Tibial nerve (tissue), 4 donors: ENCODE measurements at places on chromosomes 6 and 20. TPM values are rescaled to one million over a fixed set of nuclear protein-coding genes. Genes with fewer than 3 reads are reported as not detected.

The CST9 gene
- not detected for total RNA-seq

- DNase-seq: no peak
These were observed 126.4 kb downstream of the MAP3K4 start for GRCh38 chr6:161117942-161118341.

- no peak for DNase-seq
These were observed 65.0 kb upstream of the SIRPG start for GRCh38 chr20:1722513-1723050.

DNA sequence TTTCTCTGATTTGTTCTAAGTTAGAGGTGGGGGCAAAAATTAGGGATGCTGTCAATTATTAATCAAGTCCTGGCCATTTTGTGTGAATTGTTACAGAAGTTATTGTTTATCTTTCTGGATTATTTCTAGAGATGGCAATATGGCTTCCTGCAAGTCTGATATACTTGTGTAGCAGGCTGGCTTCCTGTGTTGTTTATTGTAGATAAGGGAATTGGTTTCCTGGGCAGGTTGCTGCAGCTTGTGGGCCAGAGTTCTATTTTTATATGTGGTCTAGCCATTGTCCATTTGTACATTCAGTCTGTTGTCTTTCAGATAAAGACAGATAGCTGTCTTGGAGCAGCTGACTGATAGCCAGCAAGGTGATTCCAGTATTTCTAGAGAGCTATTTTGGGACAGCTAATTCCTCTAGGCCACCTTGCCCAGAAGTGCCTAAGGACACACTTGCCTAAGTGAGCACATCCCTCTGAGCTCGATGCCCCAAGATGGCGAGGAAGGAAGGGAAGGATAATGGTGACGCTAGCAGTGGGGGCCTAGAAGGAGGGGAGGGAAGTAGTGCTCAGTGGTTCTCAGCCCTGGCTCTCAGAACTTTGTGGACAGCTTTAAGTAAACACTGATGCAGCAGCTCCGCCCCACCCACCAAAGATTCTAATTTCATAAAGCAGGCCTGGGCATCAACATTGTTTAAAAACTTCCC lies 25.5 kb downstream of the DDO start:
- no peak for DNase-seq

DNA sequence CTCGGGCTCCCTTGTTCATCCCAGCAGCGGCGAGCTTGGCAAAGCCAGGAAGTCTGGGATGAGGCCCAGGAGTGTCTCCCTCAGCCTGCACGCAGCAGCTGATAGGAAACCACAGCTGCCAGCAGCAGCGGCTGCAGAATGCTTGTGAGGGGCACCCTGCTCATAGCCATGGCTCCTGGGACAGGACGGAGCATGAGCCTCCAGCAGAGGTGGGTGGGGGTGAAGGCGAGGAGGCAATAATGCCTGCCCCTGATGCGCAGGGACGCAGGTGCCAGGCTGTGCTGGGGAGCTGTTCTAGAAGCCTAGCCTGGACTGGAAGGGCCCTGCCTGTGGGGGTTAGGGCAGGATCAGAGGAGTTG lies 157.9 kb downstream of the CD83 start:
- DNase-seq: no peak

The ADGRF5 gene
- 17.6 TPM for total RNA-seq

GRCh38 chr20:4997222-4997621 lies 4.1 kb downstream of the SLC23A2 start:
- no peak for DNase-seq

DNA sequence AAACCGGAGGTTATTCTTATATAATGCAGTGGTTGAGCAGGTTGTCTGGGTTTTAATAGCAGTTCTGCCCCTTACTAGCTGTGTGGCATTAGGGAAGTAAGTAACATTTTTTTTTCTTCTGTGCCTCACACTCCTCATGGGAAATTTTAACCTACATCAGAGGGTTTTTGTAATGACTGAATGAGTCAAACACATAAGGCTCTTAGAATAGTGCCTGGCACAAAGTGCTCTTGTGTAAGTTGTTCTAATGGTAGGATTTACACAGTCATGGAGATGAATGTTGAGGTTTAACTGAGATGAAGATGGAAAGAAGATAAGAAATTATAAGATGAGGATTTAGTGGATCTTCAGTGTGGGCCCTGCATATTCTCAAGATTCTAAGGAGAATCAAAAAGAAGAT lies 68.4 kb upstream of the PHIP start:
- no peak for DNase-seq

GRCh38 chr6:48389146-48390043 lies 278.4 kb upstream of the PTCHD4 start:
- no peak for DNase-seq

DNA sequence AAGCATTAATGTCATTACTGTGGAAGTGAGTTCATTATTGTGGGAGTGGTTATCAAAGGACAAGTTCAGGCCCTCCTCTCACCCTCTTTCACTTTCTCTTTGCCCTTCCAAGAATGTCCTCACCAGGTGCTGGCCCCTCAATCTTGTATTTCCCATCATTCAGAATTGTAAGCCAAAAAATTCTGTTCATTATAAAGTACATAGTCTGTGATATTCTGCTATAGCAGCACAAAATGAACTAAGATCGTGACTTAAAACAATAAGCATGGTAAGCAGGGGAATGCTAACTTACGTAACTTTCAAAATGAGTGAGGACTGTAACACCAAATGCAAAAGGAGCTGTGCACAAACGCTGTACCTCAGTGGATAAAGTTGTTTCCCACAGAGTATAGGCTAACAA lies 515.7 kb upstream of the BTBD3 start:
- DNase-seq: no peak

GRCh38 chr6:14787677-14788076 lies 458.2 kb upstream of the JARID2 start:
- no peak for DNase-seq

- no peak for DNase-seq
These were observed 144.8 kb downstream of the TBC1D7 start for GRCh38 chr6:13183415-13184088.

GRCh38 chr6:89975991-89976693 lies 81.9 kb downstream of the GJA10 start:
- DNase-seq: no peak

DNA sequence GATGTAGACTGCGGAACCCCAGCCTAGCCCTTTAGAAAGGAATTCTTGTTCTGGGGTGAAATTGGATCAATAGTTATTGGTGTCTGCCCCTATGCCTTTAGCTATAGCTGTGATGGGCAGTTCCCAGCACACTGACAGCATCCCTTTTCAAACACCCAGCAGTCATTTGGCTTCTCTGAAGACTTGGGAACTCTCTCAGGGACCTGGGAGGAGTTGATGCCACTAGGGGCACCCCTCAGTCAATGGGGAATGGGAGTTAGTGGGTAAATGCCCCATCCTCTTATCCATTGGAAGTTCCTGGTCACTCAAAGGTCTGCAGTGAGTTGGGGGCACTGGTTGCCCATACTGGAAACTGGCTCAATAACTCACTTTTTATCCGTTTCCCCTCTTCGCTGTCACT lies 31.6 kb upstream of the CSNK2A1 start:
- no peak for DNase-seq

DNA sequence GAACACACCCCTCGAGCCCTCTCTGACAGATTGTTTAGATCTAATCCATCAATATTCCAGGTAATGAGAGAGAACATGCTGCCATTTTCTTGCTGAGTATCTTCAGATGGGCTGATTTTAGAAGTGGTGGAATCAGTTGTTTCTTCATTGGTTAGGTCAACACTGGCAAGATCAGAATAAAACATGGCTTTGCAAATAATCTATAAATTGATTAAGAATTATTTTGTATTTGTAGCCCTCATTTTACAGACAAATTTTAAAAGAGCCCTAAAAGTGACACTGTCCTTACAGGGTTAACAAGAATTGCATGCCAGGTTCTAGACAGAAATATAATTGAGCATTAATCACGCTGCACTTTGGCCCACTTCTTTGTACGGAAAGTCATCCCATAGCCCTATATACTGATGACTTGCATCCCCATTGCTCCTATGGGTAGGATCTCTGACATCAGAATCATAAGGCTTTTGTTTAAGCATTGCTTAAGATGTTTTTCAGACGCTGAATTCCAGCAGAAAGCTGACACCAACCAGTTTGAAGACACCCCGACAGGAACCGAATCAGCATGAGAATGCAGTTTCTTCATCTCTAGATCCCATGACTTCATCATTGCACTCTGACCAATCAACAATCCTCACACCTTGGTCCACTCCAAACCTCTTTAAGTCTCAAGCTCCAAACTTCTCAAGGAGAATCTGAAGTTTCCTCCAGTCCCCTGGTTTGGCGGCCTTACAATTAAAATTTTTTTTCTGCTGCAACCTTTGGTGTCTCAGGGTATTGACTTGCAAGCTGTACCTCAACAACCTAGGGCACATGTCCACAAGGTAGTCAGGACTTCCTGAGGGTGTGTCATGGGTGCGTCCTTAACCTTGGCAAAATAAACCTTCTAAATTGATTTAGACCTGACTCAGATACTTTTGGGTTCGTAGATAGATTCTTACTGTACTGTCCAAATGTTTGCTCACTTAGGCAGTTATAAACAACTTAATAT lies 7.8 kb downstream of the TDP2 start:
- DNase-seq: no peak

GRCh38 chr6:167915139-167915538 lies 82.3 kb upstream of the KIF25 start:
- DNase-seq: no peak
